ENCODE measurements at places on chromosomes 7 and 10.

DNA sequence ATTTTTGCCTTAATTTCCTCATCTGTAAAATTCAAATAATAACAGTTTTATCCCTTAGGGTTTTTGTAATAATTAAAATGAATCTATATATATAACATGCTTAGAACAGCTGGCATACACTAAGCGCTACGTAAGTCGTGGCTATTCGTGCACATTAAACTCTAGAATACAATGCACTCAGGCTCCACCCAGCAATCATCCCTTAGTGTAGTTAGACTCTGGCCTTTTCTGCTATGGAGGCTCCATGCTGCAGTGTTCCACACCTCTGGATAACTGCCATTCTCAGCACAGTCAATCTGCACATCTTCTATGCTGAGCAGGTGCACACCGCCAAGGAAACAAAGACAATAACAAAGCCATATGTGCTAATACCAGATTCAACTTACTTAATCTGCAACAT is 92.9 kb downstream of the IPMK start:
- DNase-seq = no peak

DNA sequence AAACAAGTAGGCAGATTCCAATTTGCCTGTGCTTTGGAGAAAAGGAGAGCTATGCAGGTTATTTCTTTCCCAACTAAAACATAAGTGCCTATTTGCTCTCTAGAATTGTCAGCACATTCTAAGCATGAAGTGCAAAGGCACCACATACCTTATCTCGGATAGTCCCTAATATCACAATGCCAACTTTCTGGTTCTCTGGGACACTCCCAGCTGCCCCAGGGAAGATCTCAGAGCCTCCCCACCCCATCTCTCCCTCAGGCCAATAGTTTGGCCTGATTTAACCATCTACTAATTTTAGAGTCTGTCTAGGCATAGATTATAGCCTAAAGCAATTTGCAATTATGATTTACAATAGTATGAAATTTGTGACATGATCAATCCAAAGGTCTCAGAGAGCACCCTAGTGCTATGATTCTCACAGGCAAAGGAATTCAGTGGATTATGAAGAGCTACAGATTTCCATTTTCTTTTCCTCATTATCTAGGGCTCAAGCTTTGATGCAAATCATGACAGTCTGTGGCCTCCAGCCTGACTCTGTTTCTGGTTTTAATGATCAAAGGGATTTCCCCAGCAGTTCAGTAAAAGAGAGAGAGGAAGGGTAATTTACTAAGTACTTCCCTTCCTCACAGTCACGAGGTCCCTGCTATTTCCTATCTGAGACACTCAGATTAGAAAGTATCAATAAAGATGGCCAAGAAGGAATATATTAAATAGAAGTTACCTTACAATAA is 29.0 kb upstream of the IL6 start:
- DNase-seq = no peak

DNA sequence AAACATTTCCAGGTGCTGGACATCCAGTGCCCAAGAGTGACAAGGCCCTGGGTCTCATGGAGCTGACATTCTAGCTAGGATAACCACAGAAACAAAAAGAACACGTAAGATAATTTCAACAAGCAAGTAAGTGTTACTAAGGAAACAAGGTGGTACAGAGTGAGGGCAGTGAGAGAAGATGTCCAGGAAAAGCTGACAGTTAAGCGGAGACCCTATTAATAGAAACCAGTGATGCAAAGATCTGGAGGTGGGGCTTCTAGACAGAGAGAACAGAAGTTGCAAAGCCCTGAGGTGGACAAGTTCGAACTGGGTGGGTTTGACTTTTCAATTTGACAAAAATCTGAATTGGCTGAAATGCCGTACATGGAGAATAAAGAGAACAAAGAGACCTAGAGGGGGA is 96.3 kb downstream of the TRIL start:
- no peak for DNase-seq

- no peak for DNase-seq
Measured at GRCh38 chr7:99272476-99273045, at the start of gene MYH16. Gene MYH16, plus strand, starts transcription at chr7:99272839.

GRCh38 chr7:100691676-100692577 is 2.1 kb downstream of the GIGYF1 start:
- peak; percentile 91 for DNase-seq

GRCh38 chr7:130758429-130759056 is 24.5 kb upstream of the KLF14 start:
- DNase-seq = peak; percentile 79

DNA sequence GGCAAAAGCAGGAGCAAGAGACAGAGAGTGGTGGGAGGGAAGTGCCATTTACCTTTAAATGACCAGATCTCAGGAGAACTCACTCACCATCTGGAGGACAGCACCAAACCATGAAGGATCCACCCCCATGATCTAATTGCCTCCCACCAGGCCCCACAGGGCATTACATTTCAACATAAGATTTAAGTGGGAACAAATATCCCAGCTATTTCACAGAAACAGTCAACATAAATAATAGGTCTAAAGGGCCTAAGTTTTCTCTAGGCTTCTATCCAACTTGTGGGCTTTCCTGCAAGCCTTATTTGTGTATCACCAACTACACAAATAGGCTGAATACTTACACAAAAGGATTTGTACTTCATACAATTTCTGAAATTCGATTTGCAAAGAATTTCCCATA is 196.8 kb upstream of the POT1 start:
- DNase-seq = no peak

DNA sequence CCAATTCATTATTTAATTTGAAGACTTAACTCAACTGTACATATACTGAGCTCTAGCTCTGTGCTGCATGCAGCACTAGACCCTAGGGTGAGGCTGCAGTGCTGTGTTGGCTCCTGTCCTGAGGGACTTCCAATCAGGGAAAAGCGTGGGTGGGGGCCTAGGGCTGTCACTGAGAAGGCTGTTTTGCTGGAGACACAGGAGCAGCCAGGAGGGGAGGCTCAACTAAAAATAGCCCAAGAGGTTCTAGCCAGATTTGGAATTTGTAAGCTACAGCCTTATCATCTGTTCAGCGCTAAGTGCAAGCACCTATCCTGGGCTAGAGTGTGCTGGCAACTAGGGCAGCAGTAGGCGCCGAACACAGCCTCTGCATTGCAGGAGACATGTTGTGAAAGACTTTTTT is 121.1 kb downstream of the VWC2 start:
- no peak for DNase-seq

DNA sequence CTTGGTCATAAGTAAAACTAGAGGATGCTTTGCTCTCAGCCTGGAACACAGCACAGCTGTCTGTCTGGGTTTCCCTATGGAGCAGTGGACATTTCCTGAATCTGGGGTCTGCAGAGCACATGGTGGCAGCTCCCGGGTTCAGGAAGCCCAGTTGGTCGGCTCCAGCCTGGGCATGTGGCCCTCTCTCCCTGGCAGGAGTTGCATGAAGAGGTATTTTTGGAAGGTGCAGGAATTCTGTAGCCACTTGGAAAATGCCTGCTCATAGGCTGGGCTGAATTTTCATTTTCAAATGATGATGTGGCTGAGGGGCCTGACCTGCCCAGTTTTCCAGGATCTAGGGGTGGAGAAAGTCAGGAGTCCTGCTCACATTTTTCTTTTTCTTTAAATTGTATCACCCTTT is 6.7 kb upstream of the TPST1 start:
- no peak for DNase-seq

DNA sequence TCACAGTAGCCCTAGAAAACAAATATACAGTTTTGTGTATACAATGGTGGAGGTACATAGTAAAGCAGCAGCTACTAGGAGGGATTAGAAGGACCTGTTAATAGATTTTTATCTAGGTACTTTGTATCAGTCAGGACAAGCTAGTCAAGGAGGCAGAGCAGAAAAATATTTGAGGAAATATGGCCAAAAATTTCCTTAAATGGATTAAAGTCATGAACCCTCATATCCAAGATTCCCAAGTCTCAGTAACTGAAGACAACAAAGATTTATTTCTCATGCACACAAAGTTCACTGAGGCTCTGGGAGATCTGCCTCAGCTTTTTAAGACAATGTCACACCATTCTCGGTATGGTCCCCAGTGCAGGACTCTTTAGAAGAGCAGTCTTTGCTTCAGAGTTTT is 28.1 kb upstream of the ARMC3 start:
- DNase-seq = no peak

DNA sequence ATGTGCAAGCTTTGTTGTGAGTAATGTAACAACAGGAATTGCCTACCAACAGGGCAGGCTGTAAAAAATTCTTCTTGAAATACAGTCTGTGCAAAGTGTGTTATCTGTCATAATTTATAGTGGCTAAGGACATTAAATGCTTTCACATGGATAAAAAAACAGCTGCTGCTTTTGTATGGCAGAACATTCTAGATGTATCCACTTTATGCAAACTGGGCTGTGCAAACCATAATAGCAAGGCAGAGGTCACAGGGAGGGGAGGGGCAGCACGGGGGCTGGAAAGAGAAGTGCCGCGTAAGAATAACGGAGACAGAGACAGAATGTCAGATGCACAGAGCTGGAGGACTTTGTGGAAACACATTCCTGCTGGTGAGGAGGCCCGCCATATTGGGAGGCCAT is 86.1 kb downstream of the VOPP1 start:
- DNase-seq = no peak

- DNase-seq = no peak
Measured at GRCh38 chr7:7709291-7709690, 9.1 kb downstream of the RPA3 start.

DNA sequence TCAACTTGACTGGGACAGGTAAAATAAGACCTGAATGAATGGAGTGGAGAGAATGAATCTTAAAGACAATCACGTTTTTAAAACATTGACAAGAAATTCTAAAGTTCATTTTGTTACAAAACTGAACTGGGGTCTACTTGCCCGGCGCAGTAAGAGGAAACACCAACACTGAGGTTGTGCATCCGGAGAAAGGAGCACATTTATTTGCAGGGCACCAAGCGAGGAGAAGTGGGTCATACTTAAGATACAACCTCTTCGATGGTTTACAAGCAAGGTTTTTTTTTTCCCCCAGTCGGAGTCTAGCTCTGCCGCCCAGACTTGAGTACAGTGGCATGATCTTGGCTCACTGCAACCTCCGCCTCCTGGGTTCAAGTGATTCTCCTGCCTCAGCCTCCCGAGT is 3.4 kb upstream of the REPIN1 start:
- no peak for DNase-seq

DNA sequence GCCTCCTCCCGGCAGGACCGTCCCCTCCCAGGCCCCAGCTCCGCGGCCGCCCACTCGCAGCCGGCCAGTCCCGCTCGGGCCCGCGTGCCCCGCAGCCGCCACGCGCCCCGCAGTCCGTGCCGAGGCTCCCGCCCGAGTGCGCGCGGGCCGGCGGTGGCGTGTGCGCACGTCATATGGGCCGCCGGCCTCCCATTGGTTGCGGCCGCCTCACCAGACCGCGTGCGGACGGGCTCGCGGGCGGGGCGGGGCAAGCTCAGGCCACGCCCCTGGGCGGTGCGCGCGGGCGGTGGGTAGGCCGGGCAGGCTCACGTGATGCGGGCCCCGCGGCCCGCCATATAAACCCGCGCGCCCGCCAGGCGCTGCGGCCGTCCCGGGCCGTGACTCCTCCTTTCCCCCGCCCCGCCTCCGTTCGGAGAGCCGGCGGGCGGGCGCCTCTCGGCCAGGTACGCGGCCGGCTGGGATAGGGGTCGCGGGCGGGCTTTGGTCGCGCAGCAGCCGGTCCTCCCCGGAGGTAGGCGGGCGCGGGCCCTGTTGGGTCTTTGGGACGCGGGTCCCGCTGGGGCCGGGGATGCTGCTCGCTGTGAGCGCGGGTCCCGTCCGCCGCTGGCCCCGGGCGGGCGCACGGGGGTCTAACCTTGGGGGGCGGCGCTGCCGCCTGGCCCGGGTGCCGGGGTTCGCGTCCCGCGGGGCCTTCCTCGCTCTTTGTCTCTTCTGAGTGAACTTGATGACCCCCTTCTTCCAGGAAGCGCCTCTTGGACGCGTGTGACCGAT is at the start of gene INSIG1:
TSS of gene INSIG1 (plus strand) at position 362 of the 771 bp plus-strand sequence. CDS start at position 770, 408 bp downstream.
- DNase-seq = peak; percentile 91

Data from hematopoietic multipotent progenitor cell treated with erythropoietin and hydrocortisone succinate and interleukin-3 and kit ligand, for 6 days (in vitro differentiated cells).